ENCODE measurements at places on chromosomes 11 and 22.
A peak's percentile ranks its signal among the peaks of the same experiment; 100 is the strongest.

- no peak for DNase-seq
Observed at GRCh38 chr11:69814902-69815301, 4.3 kb downstream of the FGF3 start.

GRCh38 chr22:39178206-39179111 is 26.0 kb upstream of the CBX7 start:
- no peak for DNase-seq

DNA sequence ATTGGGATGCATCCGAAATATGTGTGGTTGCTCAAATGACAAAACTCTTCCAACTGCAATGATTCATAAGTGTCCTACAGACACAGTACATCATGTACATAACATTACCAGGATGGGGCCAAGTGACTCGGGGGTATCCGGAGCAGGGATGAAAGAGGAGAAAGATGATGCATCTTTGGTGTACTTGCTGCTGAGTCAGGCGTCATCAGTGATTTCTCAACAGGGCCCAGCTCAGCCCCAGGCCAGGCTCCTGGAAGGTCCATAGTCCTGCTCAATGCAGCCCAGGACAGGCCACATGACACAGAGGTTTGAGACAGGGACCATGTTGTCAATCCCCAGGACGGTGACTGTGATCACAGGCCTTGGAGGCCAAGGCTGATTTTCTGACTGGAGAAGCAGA is 59.3 kb downstream of the GGTLC2 start:
- no peak for DNase-seq

- DNase-seq: no peak
Observed at GRCh38 chr22:49155770-49156580, 671.7 kb downstream of the BRD1 start.

GRCh38 chr11:60170566-60170965 is 12.3 kb downstream of the MS4A6A start:
- DNase-seq: no peak

GRCh38 chr11:114598461-114598860 is 2.9 kb upstream of the NXPE4 start:
- DNase-seq: no peak

- no peak for DNase-seq
Observed at GRCh38 chr11:11604370-11604990, 17.3 kb downstream of the GALNT18 start.

GRCh38 chr22:40270748-40271373 is 75.4 kb upstream of the ADSL start:
- DNase-seq: no peak

DNA sequence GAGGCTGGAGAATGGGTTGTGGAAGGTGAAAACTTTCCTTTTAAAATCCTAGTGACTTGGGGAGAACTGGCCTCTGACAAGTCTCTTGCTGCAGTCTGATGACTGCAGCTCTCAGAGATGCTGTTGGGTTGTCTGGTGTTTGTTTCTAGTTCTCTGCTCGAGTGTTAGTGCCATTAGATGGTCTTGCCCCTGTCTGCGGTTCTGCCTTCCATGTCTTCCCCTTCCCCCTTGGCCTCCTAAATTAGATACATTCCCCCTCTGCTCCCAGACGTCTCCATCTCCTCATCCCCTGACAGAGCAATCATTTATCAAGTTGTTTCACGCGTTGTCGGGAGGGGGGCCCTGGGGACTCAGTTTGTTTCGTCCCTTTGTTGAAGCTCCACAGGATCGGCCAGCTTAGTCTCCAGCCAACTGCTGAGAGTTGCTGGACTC is 67.7 kb downstream of the CECR2 start:
- DNase-seq: no peak

- no peak for DNase-seq
Observed at GRCh38 chr22:19467912-19468311, 11.1 kb downstream of the UFD1 start.

DNA sequence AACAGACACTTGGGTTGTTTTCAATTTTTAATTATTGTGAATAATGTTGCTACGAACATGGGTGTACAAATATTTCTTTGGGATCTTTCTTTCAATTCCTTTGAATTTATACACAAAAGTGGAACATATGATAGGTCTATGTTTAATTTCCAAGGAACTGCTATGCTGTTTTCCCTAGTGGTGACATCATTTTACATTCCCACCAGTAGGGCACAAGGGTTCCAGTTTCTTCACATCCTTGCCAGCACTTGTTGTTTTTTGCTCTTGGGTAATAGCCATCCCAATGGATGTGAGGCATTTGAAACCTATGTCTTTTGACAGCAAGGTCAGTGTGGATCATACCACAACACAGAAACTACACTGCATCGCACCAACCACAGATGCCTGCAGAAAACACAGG is 41.8 kb upstream of the SCN3B start:
- DNase-seq: no peak

GRCh38 chr11:75022759-75023396 is 34.1 kb downstream of the NEU3 start:
- peak; percentile 58 for DNase-seq

All from stimulated activated CD4-positive, alpha-beta T cell treated with anti-CD3 and anti-CD28 coated beads, TNF-alpha, amount 100 ng/mL, for 48 hours (primary cell).